ENCODE measurements at places on chromosomes 12 and 14.

DNA sequence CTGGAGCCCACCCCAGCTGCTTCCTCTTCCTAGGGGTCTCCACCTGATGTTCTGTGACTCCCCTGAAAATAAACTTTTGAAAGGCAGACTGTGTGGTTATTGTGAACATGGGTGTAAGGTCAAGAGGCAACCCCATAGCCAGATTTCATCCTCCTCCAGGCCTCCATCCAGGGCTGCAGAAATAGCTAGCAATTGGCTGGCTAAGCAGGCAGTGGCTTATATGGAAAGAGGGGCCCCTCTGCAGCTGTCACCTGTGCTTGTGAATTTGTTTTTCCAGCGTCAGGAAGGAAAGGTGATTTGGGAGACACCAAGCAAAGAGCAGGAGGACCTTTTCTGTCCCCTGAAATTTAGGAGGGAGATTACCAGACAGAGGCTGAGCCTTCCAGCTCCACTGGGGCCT is 55.8 kb downstream of the ZFP36L1 start:
- no peak for DNase-seq

DNA sequence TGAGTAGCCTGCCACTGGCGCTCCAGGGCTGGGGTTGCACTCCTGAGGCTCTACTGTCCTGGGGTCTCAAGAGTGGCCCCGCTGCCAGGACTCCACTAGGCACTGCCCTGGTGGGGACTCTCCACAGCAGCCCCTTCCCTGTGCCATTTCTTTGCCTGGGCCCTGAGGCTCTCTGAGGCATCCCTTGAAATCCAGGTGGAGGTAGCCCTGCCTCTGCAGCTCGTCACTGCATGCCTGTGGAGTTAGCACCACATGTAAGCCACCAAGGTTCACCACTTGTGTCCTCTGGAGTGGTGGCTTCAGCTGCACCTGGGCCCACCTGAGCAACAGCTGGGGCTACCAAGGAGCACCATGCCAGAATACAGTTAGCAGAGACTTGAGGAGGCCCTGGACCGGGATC is 39.9 kb upstream of the BATF start:
- DNase-seq, result no peak

- DNase-seq, result no peak
Observed at GRCh38 chr12:26319511-26319910, 124.1 kb downstream of the SSPN start.

DNA sequence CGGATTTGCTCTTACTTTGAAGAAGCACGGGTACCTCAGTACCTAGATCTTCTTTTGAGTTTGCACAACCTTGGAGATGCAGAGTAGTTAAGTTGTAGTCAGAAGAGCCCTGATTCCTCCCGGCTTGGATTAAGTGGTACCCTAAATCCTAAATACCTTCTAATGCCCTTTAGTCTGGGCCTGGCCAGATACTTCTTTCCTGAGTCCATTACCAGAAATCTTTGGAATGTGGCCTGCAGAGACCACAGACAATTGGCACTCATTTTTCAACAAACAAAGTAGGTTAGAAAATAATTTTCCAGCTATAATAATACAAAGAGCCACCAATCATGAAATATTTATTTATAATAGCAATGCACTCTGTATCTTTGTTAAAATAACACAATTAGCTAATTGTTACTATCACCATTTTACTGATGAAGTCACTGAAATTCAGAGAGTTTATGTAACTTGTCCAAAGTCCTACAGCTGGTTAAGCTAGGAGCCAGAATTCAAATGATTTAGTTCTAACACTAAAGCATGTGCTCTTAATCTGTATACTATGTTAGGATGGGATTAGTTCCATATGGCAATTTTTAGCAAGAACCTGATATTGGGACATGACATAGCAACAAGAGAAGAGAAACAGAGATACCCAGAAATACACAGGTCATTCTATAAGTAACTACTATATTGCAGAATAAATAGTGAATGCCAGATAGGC is 132.1 kb upstream of the PDZRN4 start:
- DNase-seq, result no peak

- no peak for DNase-seq
Observed at GRCh38 chr12:45718306-45718705, 11.2 kb upstream of the ARID2 start.

DNA sequence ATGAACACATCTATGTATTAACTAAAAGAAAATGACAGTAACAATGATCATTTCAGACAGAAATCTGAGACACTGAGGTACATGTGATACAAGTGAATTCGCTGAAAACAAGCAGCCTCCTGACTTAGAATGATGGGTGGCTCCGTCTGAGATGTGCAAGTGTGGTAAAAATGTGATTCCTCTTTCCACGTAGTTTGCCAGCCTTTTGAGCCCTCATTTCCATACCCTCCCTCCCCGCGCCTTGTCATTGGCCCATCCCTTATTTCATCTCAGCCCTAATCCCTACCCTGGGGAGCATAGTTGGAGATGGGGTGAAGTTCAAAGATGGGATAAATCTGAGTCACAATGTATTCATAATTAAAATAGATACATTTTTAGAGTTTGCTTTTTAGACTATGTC is 107.8 kb downstream of the BMP4 start:
- DNase-seq, result peak; percentile 21

GRCh38 chr12:48556631-48557030 is 13.2 kb downstream of the LALBA start:
- DNase-seq, result peak; percentile 60

DNA sequence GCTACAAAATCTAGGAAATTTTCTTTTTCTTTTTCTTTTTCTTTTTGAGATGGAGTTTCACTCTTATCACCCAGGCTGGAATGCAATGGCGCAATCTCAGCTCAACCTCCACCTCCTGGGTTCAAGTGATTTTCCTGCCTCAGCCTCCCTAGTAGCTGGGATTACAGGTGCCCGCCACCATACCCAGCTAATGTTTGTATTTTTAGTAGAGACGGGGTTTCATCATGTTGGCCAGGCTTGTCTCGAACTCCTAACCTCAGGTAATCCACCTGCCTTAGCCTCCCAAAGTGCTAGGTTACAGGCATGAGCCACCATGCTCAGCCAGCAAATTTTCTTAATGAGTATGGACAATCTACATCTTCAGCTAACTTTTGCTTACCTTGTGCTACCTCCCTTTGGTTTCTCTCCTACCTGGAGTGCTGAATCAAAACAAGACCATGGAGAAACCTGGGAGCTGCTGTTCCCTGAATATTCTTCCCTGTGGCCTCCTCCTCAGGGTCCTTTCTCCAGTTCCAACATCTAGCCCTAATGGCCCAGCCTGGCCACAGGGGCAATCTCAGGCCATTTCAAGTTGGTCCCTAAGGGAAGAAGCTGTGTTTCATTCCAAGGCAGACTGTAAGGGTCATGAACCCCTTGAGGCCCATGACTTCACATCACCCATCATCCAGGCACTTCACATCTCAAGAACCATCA is 74.6 kb upstream of the EGLN3 start:
- DNase-seq, result no peak

DNA sequence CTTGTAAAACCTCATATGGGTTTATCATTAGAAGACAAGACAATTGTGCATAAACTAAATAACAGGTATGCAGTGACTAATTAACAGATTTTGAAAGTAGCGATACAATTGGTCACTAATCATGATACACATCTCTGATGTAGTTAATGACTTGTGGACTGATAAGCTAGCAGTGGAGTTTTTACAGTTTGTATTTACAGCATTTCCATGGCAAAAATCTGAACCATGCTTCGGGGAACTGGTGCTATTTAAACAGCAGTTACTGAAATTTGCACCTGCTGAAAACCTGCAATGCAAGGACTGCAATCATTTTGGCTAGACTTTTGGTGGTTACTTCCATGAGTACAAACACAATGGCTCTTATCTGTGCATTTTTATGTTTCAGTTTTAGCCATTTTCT is 471.2 kb downstream of the RERGL start:
- DNase-seq, result no peak

DNA sequence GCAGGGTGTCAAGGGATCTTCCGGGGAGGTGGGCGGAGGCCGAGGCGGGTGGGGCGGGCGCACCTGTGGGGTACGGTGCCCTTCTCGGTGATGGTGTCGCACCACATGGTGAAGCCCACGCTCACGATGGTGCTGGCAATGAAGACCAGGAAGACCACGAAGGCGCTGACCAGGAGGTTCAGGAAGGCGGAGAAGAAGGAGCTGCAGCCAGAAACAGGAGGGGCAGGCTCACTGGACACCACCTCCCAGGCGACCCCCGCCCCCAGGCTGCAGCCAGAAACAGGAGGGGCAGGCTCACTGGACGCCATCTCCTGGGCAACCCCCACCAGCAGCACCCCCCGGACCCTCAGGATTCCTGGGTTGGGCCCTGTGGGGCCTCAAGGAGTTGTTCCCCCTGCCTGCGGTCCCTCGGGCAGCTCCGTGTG is 7.6 kb downstream of the TMEM179 start:
- no peak for DNase-seq

DNA sequence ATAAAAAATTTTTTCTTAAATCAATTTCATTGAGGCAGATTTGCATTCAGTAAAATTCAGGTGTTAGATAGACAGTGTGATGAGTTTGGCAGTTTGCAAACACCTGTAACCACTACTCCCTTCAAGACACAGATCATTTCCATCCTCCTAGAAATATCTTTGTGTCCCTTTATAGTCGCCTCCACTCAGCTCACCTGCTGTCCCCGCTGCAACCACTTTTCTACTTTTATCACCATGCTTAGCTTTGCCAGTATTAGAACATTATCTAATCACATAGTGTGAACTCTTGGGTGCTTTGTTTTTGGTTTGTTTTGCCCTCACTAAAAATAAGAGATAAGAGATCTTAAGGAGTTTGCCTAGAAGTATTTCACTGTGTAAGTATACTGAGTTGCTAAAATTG is 73.8 kb downstream of the DERA start:
- DNase-seq, result no peak

GRCh38 chr12:122216445-122216844 is 9.4 kb downstream of the DIABLO start:
- no peak for DNase-seq

DNA sequence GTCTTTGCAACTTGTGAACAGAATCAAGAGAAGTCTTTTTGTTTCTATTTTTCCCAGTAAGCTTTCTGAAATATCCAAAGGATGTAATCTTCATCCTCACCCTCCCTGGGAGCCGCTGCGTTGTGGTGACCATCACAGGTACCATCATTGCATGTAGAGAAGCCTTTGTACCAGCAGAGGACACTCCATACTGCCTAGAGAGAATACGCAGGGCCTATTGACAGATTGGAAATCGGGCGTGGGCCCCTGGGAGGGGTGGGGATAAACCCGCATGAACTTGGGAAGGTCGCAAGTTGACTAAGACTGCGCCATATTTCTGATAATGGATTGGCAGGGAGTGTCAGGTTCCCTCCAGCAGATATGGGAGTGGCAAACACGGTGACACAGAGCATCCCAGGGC is 12.7 kb downstream of the KRT1 start:
- no peak for DNase-seq

Data from esophagus muscularis mucosa (tissue), 4 donors.